ENCODE measurements at places on chromosomes 2 and 18. TPM values are rescaled to one million over a fixed set of nuclear protein-coding genes. Genes with fewer than 3 reads are reported as not detected.

- H3K27ac ChIP-seq, result peak overlapping the region; percentile 49
- H3K4me1 ChIP-seq, result no peaks in the 10 kb centered on the region
Measured at GRCh38 chr2:234969306-234970098, 17.7 kb downstream of the SH3BP4 start.

- H3K27ac ChIP-seq, result no peak overlapping the region
- DNase-seq, result no peak
- no peak overlapping the region for H3K4me3 ChIP-seq
- peaks cover 2% of the 10 kb centered on the region for H3K27me3 ChIP-seq
Measured at GRCh38 chr18:78431606-78432005, 548.0 kb upstream of the SALL3 start.

GRCh38 chr2:228869636-228870264, 401.3 kb downstream of the PID1 start:
- H3K4me1 ChIP-seq, result no peaks in the 10 kb centered on the region
- no peak for DNase-seq
- no peaks in the 10 kb centered on the region for H3K27me3 ChIP-seq
- H3K36me3 ChIP-seq, result no peaks in the 10 kb centered on the region

DNA sequence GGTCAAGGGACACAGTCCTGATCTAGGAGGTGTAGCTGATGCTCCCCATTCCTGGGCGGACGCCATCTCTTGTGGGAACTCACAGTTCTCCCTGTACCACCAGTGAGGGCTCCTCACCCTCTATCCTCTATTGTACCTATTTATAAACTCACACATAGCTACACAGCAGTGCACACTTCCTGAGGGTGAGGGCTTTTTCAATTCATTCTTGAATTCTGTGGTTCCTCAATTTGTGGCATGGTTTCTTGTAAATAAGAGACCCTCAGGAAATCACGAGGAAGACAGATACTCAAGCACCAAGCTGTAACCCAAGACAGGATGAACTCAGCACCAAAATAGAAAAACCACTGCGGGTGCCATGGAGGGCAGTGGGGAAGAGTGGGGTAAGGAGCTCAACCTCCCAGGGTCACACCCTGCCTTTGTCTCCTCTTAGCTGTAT, 245.9 kb upstream of the PXDN start:
- no peaks in the 10 kb centered on the region for H3K36me3 ChIP-seq
- H3K4me1 ChIP-seq, result no peaks in the 10 kb centered on the region
- no peak overlapping the region for H3K27ac ChIP-seq
- peaks cover 43% of the 10 kb centered on the region for H3K27me3 ChIP-seq

- no peaks in the 10 kb centered on the region for H3K36me3 ChIP-seq
- H3K27ac ChIP-seq, result no peak overlapping the region
- no peak overlapping the region for H3K4me3 ChIP-seq
Measured at GRCh38 chr2:198857246-198857645, 600.5 kb downstream of the SATB2 start.

DNA sequence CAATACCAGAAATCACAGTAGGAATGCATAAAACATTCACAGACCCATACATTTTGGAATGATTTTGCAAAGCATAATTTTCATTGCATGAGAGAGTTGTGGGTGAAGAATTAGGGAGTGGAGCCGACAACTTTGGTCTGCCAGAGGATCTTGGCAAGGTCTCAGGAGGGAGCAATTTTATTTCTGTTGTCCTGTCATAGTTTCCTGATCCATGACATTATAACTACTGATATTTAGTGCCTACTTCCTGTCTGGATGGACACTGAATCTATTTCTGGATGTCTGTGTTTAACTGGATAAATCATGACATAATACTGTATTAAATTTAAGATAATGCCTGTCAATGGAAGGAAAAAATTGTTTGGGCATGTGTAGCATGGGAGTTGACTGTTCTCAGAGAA, 2.4 kb downstream of the ITGA4 start:
- H3K27ac ChIP-seq, result no peak overlapping the region
- no peak for DNase-seq
- H3K4me1 ChIP-seq, result no peaks in the 10 kb centered on the region
- peaks cover 2% of the 10 kb centered on the region for H3K27me3 ChIP-seq
- no peaks in the 10 kb centered on the region for H3K36me3 ChIP-seq
- peak overlapping the region; percentile 52 for H3K4me3 ChIP-seq

Gene FRZB
- total RNA-seq, result 1.8 TPM

DNA sequence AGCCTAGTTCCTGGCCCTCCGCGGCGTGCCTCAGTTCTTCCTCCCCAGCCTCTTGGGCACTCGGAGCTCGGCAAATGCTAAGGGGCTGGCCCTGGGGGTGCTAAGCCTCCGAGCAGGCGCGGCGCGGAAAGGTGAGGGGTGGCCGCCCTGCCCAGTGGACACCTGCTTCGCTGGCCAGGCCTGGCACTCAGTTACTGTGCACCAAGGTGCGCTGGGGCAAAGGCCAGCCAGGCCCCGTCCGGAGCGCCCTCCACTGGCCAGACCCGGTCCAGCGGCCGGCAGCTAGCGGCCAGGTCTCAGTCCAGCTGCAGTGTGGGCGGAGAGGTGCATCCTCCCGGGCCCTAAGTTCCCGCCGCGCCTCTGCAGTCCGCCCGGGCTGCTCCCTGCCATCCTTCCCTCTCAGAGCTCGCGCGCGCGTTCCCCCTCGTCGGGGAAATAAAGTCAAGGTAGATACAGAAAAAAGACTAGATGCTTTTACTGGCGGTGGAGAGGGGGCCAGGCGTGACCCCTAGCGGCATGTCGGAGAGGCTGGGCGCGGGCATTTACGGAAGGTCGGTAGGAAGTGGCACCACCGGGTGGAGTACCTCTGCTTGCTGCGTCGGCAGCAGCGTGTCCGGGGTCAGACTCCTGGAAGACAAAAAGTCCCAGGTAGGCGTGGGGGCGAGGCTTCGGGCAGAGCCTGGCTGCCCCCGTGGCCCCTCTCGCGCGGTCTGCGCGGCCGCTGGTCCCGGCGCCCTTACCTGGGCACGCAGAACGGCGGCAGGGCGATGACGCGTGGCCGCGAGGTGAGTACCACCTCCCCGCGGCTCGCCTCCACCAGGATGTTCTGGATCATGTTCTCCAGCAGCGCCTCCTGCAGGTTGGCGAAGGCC, 9.4 kb upstream of the CRYBA2 start:
- H3K27ac ChIP-seq, result peak overlapping the region; percentile 6
- peak; percentile 50 for DNase-seq
- H3K4me1 ChIP-seq, result peaks cover 6% of the 10 kb centered on the region
- no peaks in the 10 kb centered on the region for H3K36me3 ChIP-seq

DNA sequence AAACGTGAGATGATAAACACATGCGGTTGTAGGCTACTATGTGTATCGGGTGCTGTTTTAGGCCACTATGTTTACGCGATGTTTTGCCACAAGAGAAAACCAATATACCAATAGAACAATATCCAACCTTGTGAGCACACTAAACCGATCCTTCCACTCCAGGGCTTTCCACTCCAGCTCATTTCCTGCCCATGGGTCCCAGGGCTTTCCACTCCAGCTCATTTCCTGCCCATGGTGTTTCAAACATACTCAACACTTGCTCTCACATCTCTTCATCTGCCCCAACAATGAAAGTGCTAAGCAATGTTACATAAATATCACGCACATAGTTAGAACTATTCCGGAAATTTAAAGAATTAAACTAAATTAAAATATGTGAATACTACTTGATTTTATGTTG, 80.0 kb downstream of the EPB41L3 start:
- no peaks in the 10 kb centered on the region for H3K36me3 ChIP-seq
- H3K27ac ChIP-seq, result peak overlapping the region; percentile 20
- H3K4me1 ChIP-seq, result no peaks in the 10 kb centered on the region
- DNase-seq, result no peak

- H3K27me3 ChIP-seq, result no peaks in the 10 kb centered on the region
- H3K36me3 ChIP-seq, result no peaks in the 10 kb centered on the region
- no peak overlapping the region for H3K4me3 ChIP-seq
- no peak overlapping the region for H3K27ac ChIP-seq
Measured at GRCh38 chr18:74791501-74792194, 194.0 kb downstream of the ZNF407 start.

GRCh38 chr2:111653913-111654312, 230.1 kb downstream of the ANAPC1 start:
- H3K36me3 ChIP-seq, result no peaks in the 10 kb centered on the region
- no peak overlapping the region for H3K4me3 ChIP-seq
- no peak for DNase-seq
- no peak overlapping the region for H3K27ac ChIP-seq
- H3K4me1 ChIP-seq, result no peaks in the 10 kb centered on the region

Gene UGT1A5
- not detected for total RNA-seq

DNA sequence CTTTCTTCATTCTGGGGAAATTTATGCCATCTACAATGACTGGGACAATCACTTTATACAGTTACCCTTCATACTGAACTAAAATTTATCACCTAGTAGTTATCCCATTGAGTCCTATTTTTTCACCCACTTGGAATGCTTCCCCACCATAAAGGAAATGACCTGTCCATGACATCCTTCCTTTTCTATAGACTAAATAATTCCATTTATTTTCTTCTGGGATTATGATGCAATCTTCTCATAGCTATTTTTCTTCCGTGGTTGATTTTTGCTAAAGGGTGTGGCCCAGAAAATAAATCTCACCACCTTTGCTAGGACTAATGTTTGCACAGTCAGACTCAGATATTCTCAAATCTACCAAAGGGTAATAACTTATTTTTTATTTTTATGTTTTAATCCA, 186.1 kb upstream of the NRXN1 start:
- H3K27me3 ChIP-seq, result no peaks in the 10 kb centered on the region
- no peak overlapping the region for H3K27ac ChIP-seq
- DNase-seq, result no peak
- H3K4me3 ChIP-seq, result no peak overlapping the region

GRCh38 chr2:119574108-119574815, 30.0 kb downstream of the CFAP221 start:
- H3K4me3 ChIP-seq, result no peak overlapping the region
- H3K4me1 ChIP-seq, result no peaks in the 10 kb centered on the region
- no peak overlapping the region for H3K27ac ChIP-seq
- H3K36me3 ChIP-seq, result no peaks in the 10 kb centered on the region
- no peak for DNase-seq
- H3K27me3 ChIP-seq, result no peaks in the 10 kb centered on the region

Gene C2orf80
- not detected for total RNA-seq

Gene ABCG5
- total RNA-seq, result not detected

DNA sequence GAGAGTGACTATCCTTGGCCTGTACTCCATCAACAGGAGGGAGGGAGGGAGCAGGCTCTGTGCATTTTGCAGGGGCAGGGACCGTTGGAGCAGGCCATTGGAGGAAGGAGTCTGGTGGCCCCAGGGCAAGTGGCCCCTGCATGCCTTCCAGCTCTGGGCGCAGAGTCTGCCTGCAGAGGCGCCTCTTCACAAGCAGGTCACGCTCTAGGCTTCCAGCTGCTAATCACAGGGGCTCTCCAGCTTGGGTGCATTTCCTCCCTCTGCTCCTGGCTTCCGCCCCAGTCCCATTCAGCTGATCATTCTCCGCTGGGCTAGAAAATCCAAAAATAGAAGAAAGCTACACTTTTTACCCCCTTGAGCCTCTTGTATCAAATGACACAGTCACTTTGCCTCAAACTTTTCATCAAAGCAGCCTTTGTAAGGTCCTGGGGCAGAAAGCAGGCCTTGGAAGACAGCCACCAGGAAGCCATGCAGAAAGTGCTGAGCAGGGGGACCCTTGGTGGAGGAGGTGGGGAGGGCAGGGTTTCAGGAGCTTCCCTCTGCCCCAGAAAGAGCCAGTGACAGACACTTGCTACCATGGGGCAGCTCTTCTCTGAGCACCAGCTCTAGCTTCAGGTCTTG, 11.3 kb downstream of the TMEM247 start:
- H3K36me3 ChIP-seq, result no peaks in the 10 kb centered on the region
- H3K27me3 ChIP-seq, result no peaks in the 10 kb centered on the region
- peak; percentile 33 for DNase-seq
- no peak overlapping the region for H3K4me3 ChIP-seq
- H3K27ac ChIP-seq, result peak overlapping the region; percentile 80

GRCh38 chr2:201406077-201406662, 45.1 kb downstream of the TRAK2 start:
- peak overlapping the region; percentile 66 for H3K27ac ChIP-seq
- no peaks in the 10 kb centered on the region for H3K4me1 ChIP-seq
- H3K4me3 ChIP-seq, result no peak overlapping the region

DNA sequence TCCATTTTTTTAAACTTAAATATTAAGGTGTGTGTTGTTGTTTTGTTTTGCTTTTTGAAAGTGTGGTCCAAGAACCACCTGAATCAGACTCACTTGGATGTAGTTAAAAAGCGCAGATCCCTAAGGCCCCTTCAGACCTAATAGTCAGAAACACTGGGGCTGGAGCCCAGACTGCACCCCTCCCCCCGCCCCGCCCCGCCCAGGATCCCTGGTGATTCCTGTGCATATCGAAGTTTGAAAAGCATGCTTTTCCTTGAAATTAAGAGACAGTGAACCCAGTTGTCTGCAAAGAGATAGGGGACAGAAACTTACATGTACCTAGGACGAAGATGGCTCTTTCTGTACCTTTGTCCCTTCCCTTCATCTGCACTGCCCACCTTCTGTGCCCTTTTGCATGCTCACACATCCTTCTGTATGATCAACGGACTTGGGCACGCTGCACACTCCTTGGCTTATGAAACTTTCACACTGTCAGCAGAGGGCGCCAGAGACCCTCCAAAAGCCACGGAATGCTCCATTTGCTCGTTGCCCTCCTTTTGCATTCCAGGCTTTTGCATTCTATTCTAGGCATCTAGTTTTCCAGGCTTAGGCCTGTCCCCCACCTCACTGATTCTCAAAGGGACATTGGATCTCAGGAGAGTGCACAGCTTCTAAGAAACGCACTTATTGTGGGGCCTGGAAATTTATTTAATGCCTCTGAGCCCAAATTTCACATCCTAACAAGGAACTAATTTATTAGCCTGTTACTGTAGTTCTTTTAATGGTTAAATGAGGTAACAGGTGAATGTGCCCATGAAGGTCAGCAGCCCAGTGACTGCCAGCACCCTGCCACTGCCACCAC, 32.8 kb upstream of the SLC14A1 start:
- no peak overlapping the region for H3K27ac ChIP-seq
- no peaks in the 10 kb centered on the region for H3K36me3 ChIP-seq
- H3K27me3 ChIP-seq, result no peaks in the 10 kb centered on the region
- no peaks in the 10 kb centered on the region for H3K4me1 ChIP-seq
- peak; percentile 48 for DNase-seq

Gene PROKR1
- total RNA-seq, result 0.66 TPM

Gene MAPRE3
- 21.3 TPM for total RNA-seq

Gene VWA3B
- not detected for total RNA-seq

GRCh38 chr18:45753286-45753685, 29.3 kb downstream of the SLC14A1 start:
- no peaks in the 10 kb centered on the region for H3K27me3 ChIP-seq
- no peak overlapping the region for H3K27ac ChIP-seq
- no peak for DNase-seq

Gene REV1
- 78.0 TPM for total RNA-seq

DNA sequence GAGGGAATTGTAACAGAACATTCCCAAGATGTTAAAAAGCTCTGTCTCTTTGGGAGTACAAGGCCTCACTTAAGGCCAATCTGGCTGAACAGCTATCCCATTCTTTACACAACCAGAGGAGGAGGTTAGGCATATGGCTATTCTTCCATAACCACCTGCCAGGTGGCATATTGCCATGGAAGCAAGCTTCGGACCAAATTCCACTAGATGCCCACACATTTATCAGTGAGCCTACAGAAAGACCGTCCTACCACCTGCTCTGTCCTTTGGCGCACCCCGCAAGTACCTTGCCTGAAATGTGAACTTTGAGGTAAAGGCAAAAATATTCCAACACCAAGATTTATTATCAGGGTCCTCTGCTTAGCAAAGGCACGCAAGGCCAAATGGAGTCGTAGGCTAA, 519.9 kb upstream of the TNP1 start:
- peak overlapping the region; percentile 3 for H3K27ac ChIP-seq
- H3K36me3 ChIP-seq, result no peaks in the 10 kb centered on the region
- no peak overlapping the region for H3K4me3 ChIP-seq
- no peaks in the 10 kb centered on the region for H3K27me3 ChIP-seq
